ENCODE measurements at places on chromosomes 6 and 20.

- no peak for DNase-seq
These were observed 87.9 kb upstream of the RBM24 start for GRCh38 chr6:17193106-17193775.

- no peak for DNase-seq
These were observed 9.1 kb upstream of the ZNFX1 start for GRCh38 chr20:49286689-49287551.

DNA sequence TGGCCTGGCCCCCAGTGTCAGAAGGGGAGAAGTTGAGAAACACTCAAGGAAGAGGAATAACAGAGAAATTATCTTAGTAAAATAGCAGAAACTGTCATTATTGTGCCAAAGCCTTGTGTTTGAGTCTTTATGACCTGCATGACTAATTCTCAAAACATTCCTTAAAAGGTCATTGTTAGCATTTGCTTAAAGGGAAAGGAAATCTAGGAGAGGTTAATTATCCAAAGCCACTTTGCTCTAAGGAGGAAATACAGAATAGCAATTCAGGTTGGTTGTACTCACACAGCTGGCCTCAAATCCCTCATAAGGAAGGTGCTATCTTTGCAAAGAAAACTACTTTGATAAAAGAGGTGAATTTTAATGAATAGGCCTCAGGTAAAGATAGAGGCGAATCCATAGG, 516.7 kb downstream of the CBLN4 start:
- no peak for DNase-seq

DNA sequence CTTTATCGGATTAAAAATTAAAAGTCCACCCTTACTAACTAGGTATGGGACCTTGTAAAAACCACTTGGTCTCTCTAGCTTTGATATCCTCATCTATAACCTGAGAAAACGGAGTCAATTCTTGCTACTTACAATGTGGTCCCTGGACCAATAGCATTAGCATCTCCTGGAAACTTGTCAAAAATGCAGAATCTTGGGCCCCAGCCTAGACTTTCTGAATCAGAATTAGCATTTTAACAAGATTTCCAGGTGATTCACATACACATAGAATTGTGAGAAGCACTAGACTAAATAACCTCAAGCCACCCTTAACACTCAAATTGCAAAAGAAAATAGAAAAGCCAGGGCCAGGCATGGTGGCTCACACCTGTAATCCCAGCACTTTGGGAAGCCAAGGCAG, 96.6 kb downstream of the RNGTT start:
- DNase-seq: no peak

GRCh38 chr20:51495921-51496545, 46.5 kb downstream of the NFATC2 start:
- no peak for DNase-seq

GRCh38 chr6:89689732-89690131, 51.2 kb upstream of the LYRM2 start:
- DNase-seq: no peak

Measured in H54 (cell line).